ENCODE measurements at places on chromosomes 5 and 9. TPM values are rescaled to one million over a fixed set of nuclear protein-coding genes. Genes with fewer than 3 reads are reported as not detected.

TXNDC8 gene
- total RNA-seq = not detected

ZNF454 gene
- total RNA-seq = 21.7 TPM

PTPRD gene
- 244 TPM for total RNA-seq

C5orf52 gene
- total RNA-seq = not detected

ORM2 gene
- not detected for total RNA-seq

SHLD3 gene
- 10.0 TPM for total RNA-seq

STPG3 gene
- total RNA-seq = not detected

OMD gene
- 34.4 TPM for total RNA-seq

NEURL1B gene
- total RNA-seq = 21.6 TPM

INSL6 gene
- total RNA-seq = not detected

PROB1 gene
- total RNA-seq = 2.9 TPM

ST8SIA4 gene
- total RNA-seq = 16.4 TPM

FRMPD1 gene
- total RNA-seq = 34.9 TPM

CDH9 gene
- total RNA-seq = 1.6 TPM

TCOF1 gene
- 33.4 TPM for total RNA-seq

ARHGEF39 gene
- total RNA-seq = 1.9 TPM

EGFLAM gene
- total RNA-seq = 75.3 TPM

MARCHF11 gene
- total RNA-seq = 2.1 TPM

HAND1 gene
- total RNA-seq = not detected

FLT4 gene
- total RNA-seq = 15.1 TPM

DMGDH gene
- 3.5 TPM for total RNA-seq

All from camera-type eye (tissue), 1 donor.